ENCODE measurements at places on chromosomes 4 and X.

- DNase-seq: no peak
Measured at GRCh38 chr4:121794505-121795188, 6.5 kb upstream of the EXOSC9 start.

GRCh38 chrX:136646602-136647239, 1.2 kb upstream of the CD40LG start:
- DNase-seq: peak; percentile 59

GRCh38 chr4:54743562-54743961, 85.8 kb downstream of the KIT start:
- DNase-seq: no peak

- no peak for DNase-seq
Measured at GRCh38 chrX:16770970-16771482, 15.2 kb upstream of the TXLNG start.

GRCh38 chr4:185101354-185101890, 41.6 kb upstream of the SLC25A4 start:
- no peak for DNase-seq

DNA sequence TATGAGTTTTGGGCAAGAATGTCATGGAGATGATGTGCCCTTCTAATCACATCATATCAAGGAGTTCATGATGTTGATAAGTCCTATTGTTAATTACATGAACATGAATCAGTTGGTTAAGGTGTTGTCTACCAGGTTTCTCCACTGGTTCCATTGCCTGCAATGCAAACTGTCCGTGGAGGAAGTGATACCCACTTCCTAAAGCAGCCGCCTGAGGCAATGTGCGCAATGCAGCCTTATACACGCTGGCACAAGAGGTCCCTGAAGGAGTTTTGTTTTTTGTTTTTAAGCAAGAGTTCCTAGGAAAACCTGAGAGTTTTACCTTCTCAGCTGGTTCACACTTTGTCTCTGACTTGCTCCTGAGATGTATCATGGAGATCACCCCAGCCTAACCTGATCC, 5.9 kb upstream of the GPKOW start:
- no peak for DNase-seq

GRCh38 chr4:133581996-133582619, 433.0 kb downstream of the PCDH10 start:
- DNase-seq: no peak

All from stimulated activated CD4-positive, alpha-beta T cell treated with anti-CD3 and anti-CD28 coated beads, Interleukin-2, amount 100 ng/mL, for 4 hours (primary cell).